CD4-positive, alpha-beta T cell treated with Interferon gamma for 1 hour (primary cell): ENCODE measurements at places on chromosomes 6 and 20.

GRCh38 chr6:119454714-119455113 lies 105.2 kb upstream of the MAN1A1 start:
- DNase-seq: no peak

- no peak for DNase-seq
Measured at GRCh38 chr6:164528539-164528938, 780.9 kb downstream of the C6orf118 start.

- no peak for DNase-seq
Measured at GRCh38 chr6:146883640-146884531, 285.1 kb downstream of the ADGB start.

DNA sequence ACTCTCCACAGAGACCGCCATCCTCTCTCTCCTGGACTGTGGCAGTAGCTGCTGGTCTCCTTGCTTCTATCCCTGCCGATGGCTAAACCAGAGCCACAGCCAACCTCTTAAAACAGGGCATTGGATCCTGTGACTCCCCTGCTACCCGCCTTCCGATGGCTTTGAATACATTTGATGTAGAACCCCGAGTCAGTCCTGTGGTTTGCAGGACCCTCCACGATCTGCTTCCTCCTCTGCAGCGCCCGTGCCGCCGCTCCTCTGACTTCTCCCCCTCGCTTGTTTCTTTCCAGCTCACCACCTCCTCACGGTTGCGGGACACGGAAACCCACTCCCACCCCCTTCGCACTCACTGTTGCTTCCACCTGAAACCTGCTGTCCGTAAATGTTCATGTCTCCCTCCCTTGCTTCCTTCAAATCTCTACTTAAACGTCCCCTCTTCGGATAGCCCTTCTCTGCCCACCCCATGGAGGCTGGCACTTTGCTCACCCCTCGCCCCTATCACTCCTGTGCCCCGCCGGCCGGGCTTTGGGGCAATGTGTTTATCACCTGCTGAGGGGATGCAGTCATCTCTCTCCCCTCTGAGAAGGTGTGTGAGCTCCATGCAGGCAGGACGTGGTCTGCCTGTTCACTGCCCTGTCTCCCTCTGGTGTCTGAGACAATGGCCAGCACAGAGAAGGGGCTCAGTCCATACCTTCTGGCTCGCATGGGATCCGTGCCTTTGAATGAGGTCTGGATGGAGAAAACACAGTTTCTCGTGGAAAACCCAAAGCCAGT lies 67.8 kb downstream of the GFOD1 start:
- DNase-seq: no peak

DNA sequence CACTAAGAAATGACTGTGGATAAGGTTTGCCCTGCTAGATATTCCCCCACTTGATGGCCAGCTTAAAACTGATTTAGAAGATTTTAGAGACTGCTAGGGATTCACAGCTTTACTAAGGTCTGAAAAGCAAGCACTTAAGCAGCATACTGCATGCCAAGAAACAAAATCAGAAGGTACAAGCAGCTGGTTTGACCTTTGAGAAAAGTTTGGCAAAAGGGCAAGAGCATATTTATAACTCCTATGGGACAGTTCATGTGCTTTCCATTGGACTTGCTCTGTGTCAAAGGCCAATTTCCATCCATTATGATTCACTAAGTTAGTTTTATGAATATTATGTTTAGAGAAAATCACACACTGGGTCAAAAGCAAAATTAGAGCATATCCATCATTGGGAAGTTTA lies 402.8 kb downstream of the PKHD1 start:
- DNase-seq: no peak

DNA sequence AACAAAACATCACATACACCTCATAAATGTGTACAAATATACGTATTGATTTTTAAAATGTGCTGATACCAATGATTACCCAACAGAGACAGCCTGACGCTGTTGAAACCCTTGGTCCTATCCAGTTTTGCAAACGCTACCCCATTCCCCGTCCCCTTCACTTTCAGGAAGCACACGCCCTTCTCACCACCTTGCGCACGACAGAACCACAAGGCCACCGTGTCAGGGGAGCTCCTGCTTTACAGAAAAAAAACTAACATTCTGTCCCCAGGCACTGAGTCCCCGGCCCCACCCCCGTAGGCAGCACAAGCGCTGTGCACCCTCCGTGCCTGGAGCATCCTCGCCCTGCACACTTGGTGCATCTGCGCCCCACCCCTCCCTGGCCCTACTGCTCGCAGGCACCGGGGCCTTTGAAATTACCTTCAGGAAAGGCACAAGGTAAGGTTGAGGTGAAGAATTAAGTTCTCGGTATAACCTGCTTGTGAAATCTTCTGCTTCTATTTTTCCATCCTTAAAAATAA lies 58.5 kb downstream of the TAF4 start:
- DNase-seq: no peak

- no peak for DNase-seq
Measured at GRCh38 chr6:124770784-124771183, 191.5 kb upstream of the RNF217 start.

DNA sequence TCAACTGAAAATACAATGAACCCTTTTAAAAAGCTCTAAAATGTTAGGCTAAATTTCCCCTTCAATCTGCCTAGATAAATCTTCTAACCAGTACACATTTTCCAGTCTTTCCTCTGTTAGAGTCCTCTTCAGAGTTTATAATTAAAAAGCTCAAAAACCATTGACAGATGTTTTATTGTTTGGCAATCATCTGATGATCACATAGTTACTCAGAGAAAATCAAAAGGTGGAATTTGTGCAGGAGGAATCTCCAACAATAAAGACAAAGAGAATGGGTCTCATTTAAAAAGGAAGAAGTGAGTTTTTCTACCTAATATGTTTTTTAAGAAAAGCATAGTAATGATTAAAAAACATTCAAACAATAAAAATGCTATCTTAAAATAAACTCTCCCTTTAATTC lies 3.1 kb downstream of the TRAPPC3L start:
- no peak for DNase-seq

GRCh38 chr6:50663806-50664205 lies 49.5 kb upstream of the TFAP2D start:
- no peak for DNase-seq

DNA sequence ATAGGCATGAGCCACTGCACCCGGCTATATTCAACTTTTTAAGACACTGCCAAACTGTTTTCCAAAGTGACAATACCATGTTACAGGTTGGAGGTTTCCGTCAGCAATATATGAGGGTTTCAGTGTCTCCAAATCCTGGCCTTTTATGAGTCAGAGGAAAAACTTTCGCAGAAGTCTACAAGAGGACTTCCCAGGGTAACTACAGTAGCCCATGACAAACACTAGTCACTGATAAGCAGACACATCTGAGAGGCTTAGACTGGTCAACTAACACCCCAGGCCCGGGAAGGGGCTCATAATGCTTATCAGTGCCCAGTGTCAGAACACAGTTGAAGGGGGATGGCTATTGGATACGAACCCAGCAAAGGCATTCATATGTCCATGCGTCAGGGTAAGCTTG lies 85.4 kb downstream of the SOX4 start:
- DNase-seq: no peak

DNA sequence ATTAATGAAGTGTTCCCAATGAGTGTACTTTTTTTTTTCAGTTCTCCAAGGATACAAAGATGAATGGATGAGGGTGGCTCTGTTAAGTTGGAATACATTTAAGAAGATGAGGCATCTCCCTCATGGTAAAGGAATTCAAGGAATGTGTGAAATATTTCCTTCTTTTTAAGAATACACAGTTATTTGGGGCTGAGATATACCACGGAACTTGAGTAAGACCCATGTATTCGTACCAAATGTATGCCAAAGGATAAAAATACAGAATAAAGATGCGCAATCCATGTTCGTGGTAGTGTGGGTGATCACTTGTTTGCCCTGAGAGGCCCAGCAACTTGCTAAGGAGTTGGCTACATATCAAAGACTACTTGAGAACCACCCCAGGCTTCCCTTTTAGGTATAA lies 164.2 kb upstream of the TCF21 start:
- DNase-seq: no peak

- DNase-seq: no peak
Measured at GRCh38 chr6:107787589-107787960, 36.5 kb downstream of the SCML4 start.

- no peak for DNase-seq
Measured at GRCh38 chr6:163813979-163814493, 399.5 kb downstream of the QKI start.

- no peak for DNase-seq
Measured at GRCh38 chr6:89111933-89112332, 5.9 kb downstream of the SRSF12 start.
